Mesenchymal stem cell (in vitro differentiated cells and primary cell): ENCODE measurements at places on chromosomes 7 and 10.

DNA sequence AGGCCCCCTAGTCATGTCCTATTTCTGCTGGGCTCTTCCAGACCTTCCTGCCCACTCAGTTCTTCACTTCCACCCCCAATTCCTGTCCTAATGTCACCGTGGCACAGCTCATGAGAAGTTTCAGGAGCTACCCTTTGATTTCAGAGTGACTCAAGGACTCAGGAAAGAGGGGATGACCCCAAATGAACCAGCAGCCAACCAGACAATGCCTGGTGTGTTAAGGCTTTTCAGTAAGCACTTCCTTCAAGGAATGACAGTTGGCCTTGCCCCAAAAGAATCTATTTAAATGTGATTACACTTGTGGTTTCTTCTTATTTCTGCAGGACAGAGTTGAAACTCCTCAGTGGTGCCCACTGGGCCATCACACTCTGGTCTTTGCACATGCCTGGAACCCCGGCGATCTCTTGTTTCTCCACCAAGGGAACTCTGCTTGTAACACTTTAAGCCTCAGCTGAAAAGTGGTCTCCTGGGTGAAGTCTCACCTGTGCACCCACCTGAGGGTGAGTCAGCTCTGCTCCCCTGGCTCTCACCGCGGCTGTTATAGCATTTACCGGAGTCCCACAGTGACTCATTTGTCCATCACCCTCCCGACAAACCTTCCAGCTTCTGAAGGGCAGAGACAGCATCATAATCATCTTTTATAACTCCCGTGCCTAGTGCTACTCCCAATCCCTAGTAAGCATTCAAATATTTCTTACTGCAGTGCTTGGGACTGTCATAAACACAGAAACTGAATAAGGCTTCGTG, 123.0 kb upstream of the SVIL start:
- peak; percentile 55 for DNase-seq

DNA sequence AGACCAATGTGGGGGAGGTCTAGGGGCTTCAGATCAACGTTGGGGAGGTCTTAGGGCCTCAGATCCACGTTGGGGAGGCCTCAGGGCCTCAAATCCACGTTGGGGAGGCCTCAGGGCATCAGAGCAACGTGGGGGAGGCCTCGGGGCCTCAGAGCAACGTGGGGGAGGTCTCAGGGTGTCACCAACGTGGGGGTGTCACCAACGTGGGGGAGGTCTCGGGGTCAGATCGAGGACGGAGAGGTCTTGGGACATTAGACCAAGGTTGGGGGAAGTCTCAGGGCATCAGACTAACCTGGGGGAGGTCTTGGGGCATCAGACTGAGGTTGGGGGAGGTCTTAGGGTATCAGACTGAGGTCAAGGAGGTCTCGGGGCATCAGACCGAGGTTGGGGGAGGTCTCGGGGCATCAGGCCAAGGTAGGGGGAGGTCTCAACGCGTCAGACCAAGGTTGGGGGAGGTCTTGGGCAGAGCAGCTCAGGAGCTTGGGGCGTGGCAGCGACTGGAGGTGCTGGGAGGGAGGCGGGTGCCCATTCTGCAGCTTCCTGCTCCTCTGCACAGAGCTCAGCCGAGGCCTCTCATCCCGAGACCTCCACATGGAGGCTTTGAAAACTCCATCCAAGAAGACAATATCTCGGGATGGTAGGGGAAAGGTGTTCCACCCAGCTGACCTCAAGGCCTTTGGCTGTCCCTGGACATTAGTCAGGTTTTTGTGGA, 159.8 kb downstream of the WDR37 start:
- DNase-seq, result no peak

- no peak for DNase-seq
These were observed 154.5 kb downstream of the RNF133 start for GRCh38 chr7:122544463-122544862.

- peak; percentile 35 for DNase-seq
These were observed 175.7 kb upstream of the INHBA start for GRCh38 chr7:41878309-41879295.

- peak; percentile 61 for DNase-seq
These were observed 118.7 kb downstream of the RALA start for GRCh38 chr7:39741942-39742623.

- DNase-seq, result peak; percentile 77
These were observed 87.6 kb downstream of the XRCC2 start for GRCh38 chr7:152588350-152588749.

DNA sequence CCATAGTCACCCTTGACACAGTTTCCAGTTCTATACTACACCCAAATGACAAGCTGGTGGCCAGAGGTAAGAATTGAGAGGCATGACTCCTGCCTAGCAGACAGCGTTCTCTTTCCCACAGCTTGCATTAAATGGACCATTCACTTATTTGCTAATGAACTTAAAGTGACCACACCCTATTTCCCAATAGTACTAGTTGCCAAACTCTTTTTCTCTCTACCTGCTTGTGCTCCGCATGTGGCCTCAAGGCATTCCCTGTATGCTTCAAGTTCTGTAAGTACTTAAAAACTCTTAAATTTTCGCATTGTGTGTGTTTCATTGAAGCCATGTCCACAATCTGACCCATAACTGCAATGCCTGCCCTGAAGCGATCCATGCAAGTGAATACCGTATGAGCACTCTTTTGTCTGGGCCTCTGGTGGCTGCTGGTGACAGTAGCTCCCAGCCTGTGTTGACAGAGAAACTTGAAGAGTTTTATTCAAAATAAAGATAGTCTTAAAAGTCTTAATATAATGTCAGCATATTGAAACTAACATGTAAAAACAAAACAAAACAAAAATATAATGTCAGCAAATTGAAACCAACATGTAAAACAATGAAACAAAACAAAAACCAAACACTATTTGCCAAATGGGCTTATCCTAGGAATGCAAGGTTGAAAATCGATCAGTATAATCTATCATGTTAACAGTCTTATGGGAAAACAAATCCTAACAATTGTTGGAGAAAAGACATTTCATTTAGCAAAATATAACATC, 73.6 kb downstream of the CCSER2 start:
- DNase-seq, result no peak

DNA sequence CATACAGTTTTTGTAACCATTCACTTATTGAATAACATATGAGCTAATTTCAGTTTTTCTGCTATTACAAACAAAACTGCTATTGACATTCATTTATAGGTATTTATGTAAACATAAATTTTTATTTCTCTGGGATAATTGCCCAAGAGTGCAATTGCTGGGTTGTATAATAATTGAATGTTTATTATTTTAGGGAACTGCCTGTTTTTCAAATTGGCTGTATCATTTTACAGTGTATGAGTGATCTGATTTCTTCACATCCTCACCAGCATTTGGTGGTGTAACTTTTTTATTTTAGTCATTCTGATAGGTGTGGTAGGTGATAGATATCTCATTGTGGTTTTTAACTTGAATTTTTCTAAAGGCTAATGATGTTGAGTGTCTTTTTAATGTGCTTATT, 26.4 kb downstream of the KIF11 start:
- no peak for DNase-seq

DNA sequence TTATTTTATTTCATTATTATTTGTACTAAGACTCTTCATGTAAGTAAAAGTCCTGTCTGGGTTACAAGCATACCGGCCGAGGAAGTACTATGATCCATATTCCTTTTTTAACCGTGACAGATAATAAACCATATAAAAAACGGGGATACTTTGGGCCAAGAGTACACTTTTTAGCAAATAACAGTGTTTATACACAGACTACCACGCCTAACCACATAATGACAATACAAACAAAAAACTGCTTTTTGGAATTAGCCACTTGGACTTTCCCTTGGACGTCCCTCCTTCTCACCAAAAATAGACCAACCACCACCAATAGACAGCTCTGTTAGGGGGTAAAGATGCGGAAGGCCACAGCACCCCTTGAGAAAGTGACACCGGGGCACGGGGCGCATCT, 800 bp downstream of the MINDY3 start:
- DNase-seq, result no peak

DNA sequence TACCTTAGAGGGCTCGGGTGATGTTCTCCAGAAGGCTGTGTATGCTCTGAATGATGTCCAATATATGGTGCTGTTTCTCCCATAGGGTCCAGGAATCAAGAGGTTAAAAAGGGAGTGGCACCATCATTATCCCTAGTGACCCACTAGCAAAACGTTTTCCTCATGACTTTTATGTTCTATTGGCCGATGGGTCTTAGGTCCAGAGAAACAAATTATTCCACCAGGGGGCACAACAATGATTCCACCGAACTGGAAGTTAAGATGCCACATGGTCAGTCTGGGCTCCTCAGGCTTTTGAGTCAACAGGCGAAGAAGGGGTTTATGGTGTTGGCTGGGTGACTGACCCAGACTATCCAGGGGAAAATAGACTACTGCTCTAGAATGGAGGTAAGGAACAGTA, 256.1 kb downstream of the COBL start:
- DNase-seq, result no peak

GRCh38 chr7:71793251-71793650, 618.9 kb downstream of the CALN1 start:
- DNase-seq, result no peak

DNA sequence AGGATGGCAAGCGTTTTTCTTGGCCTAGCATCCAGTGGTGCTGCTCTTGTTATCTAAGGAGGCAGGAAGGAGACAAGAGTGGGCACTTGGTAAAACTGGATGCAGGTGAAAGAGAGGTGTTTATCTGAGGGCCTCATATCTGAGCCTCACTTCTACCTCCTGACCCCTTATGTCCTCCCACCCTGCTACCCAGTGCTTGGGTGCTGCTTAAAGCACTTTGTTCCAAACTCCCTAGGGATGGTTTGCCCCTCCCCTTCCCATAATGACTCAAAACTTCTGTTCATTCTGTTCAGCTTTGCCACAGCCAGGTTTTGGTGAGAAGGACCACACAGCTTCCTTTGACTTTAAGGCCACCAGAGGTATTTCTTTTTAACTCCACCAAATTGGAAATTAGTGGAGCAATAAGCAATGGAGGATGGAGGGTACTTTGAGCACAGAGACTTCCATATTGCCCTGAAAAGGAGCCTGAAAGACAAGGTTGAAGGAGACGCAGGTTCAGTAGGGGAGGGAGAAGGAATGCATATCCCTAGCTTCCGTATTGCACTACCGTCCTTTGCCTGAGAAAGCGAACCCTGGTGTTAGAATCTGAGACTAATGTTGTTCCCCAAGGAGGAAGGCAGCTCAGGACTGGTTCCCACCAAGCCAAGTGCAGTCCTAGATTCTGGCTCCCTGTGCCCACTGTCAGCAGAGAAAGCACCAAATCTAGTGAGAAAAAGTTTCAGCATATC, 30.1 kb downstream of the ENTPD1 start:
- DNase-seq, result no peak

GRCh38 chr10:43074409-43074808, 2.5 kb upstream of the RET start:
- DNase-seq, result no peak

GRCh38 chr7:138460176-138460648, at the start of gene TRIM24:
TSS of gene TRIM24 (plus strand) at chr7:138460259. CDS start at chr7:138460549, 290 bp downstream.
- no peak for DNase-seq

DNA sequence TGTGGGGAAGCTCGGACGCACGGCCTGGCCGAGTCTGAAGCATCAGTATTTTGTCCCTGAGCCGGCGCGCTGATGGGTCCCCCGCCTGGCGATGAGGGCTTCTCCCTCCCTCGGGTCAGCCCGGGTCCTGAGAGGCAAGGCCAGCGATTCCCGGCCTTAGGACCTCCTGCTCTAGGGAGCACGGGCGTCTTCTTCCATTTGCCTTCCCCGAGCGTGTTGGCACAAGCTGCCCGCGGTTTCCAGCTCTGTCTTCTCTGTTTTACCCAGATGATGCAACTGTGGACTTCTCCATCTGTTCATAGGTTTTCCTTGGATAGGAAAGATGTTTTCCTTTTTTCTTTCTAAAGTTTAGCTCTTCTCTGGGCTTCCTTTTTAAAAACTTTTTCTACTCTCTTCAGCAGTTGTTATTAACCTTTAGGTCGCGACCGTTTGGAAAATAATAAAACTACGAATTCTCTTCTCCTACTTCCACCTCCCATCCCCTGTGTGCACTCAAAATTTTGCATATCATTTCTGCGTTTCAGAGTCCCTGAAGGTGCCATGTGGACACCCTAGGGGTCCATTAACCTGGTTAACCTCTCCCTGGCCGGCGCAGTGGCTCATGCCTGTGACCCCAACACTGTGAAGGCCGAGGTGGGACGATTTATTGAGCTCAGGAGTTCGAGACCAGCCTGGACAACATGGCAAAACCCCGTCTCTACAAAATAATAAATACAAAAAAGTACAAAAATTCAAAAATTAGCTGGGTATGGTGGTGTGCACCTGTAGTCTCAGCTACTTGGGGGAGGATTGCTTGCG, 1.4 kb upstream of the SLC25A28 start:
- DNase-seq, result no peak

DNA sequence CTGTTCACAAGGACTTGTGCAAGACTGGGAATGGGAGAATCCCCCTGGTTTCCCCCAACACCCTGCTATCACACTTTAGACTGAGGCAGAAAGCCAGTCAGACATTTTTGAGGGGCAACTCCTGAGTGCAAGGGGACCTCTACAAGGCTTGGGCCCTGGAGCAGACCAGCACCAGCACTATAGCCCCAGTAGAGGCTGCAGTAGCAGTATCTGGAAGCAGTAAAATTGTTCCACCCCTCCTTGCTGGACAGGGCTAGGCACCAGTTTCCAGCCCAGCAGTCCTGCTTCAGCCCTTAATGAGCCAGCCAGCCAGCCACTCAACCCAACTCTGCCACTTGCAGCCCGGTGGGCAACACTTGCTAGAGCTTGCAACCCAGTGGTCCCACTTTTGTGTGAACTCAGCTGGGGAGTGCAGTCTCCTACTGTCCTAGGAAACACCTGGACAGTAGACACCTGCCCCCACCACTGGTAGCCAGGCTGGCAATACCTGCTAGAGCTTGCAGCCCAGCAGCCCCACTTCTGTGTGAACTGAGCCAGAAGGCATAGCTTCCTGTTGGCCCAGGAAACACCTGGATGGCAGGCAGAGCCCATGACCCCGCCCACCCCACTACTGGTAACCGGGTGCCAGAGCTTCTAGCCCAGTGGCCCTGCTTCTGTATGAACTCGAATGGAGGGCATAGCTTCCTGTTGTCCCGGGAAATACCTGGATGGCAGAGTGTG, 65.0 kb downstream of the FBXL13 start:
- no peak for DNase-seq

DNA sequence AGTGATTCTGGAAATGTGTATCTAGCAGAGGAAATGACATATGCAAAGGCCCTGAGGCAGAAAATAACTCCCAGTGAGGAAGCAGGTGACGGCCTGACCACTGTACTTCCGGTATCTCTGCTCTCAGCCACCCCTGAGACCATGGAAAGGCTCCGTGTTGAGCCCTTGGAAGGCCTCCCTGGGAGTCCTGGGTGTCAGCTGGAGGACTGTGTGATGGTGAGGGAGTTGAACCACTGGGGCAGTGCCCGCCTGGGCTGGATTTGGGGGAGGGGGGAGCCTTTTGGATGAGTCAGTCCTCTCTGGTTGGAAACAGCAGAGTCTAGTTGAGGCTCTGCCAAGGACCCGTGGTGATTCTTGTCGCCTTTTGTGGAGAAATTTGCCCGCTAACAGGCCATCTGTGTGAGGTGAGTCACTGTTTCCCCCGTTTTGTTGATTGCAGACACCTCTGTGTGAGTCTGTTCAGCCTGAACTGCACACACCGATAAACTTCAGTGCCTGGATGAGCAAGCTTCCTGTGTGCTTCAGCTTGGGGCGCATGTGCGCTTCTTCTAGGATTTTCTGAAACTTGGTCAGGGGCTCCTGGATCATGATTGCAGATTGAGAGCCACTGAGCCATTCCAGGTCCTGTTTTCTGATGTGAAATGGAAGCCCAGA, 98.6 kb downstream of the GRK5 start:
- peak; percentile 99 for DNase-seq

- DNase-seq, result peak; percentile 54
These were observed 28.4 kb upstream of the PDLIM1 start for GRCh38 chr10:95319239-95319638.

- DNase-seq, result no peak
These were observed 5.9 kb downstream of the PGAM2 start for GRCh38 chr7:44059219-44060090.

GRCh38 chr7:13910805-13911551, 78.5 kb downstream of the ETV1 start:
- DNase-seq, result no peak
